Stimulated activated CD4-positive, alpha-beta T cell treated with anti-CD3 and anti-CD28 coated beads, Interleukin-12 subunit alpha, Interleukin-12 subunit beta, amount 100 ng/mL, for 24 hours (primary cell): ENCODE measurements at places on chromosomes 6 and 20.

DNA sequence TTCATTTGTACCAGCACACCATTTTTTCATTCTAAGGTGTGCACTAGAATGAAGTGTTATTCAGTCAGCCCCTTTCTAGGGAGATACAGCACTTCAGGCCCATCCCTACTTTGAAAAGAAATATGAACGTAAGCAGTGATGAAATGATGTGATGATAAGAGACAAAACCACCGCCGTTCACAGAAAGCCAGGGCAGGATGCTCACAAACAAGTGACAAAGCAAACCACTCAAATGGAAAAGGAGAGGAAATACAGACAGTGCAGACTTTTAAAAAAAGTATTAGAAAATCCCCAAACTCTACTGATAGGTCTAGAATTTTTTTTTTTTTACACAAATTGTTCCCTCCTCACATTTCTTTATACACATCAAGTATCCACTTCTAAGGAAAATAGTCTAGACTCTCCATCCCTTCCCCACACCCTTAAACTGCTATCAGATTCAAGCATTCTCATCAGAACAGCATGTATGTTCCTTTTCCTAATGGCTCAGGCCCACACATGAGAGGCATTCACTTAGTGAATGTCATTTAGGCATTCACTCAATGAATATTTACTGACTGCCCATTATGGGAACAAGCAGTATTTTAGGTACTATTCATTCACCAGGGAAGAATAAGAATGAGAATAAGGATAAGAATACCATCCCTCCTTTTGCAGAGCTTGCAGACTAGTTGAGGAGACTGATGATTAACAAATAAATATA is 243.5 kb downstream of the GMPR start:
- peak; percentile 24 for DNase-seq

GRCh38 chr6:50821441-50822077 is 2.9 kb downstream of the TFAP2B start:
- no peak for DNase-seq

DNA sequence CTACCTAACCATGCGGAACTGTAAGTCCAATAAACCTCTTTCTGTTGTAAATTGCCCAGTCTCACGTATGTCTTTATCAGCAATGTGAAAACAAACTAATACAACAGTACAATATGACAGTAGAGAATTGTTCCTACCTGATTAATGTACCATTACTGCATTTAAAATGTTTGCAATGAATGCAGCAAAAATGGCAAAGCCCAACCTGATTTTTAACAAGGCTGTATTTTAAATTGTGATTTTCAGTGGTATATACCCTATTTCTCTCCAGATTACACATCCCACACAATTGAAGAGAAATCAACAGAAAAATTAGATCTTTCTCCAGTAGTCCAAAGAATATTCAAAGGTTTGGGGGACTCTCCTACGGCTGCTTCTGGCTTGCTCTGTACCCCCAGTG is 3.3 kb upstream of the PCSK2 start:
- DNase-seq = no peak

DNA sequence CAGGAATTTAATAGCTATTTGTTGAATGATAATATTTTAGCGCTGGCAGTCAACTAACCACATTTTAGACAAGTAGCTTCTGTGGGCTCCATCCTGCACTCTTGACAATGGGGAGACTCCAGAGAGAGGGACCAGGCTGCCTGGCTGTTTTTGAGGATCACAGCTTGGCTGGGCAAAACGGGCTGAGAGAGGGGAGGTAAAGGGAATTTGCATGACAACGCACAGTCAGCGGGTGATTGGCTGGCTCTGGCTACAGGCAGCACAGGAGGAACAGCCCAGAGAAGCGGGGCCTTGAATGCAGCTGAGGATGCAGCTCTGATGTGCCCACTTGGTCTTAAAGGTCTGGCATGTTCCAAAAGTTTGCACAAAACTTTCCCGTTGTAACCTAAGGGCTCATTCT is 41.2 kb downstream of the LRFN2 start:
- DNase-seq = no peak

- DNase-seq = no peak
Observed at GRCh38 chr6:131789219-131789618, 18.6 kb upstream of the ENPP1 start.
